ENCODE measurements at places on chromosomes 3 and 15.

DNA sequence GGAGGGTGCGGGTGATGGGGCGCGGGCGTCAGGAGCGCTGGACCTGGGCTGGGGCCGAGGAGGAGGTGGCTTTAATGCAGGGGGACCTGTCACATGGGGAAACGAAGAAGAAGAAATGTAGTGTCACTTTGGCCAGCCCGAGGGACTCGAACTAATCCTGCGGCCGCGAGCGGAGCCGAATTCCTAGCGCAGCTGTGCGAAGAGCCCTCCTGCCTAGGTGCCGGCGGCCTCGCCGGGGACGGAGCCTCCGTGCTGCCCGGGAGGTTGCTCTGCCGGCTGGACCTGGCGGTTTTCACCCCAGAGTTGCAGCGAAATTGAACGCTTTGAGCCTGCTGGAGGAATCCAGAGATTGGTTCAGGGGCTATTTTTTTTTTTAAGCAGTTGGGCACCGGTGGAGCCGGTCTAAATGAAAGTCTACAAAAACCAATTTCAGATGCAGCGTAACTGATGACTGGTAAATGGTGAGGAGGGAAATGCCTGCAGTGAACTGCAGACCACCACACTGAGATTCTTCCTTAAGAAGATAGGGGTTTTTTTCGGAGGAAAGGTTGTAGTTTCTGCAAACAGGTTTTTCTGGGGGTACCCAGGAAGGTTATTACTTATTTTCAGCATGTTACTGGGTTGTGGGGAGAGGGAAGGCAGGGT lies 662 bp downstream of the TMEM108 start:
- no peak overlapping the region for H3K4me3 ChIP-seq
- peaks cover 35% of the 10 kb centered on the region for H3K27me3 ChIP-seq
- no peak for DNase-seq
- H3K36me3 ChIP-seq, result no peaks in the 10 kb centered on the region

DNA sequence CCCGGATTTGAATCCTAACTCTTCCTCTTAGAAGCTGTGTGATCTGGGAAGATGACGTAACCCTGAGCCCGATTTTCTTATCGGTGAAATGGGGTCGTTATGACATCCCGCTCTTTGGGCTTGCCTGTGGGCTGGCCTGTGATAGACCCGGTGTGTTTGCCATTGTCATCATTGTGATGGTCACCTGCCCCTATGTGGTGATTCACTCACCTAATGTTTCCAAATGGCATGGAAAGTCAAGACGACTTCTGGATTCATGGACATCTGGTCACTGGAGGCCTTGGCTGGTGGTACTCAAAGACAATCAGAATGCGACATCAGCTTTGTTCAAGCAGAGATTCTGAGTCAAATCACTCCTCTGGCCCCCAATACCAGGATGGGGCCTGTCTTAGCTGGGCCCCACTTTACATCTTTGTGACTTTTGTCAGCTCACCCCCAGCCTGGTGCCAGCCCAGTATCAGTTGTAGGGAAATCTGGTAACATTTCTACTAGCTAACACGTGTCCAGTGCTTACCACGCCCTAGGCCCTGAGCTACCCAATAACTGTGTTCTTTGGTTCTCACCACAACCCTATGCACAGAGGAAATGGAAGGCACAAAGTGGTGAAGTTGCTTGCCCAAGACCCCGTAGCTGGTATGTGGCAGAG lies 2.8 kb downstream of the TMEM43 start:
- H3K36me3 ChIP-seq, result peaks cover 50% of the 10 kb centered on the region
- peaks cover 3% of the 10 kb centered on the region for H3K27me3 ChIP-seq
- no peak for DNase-seq
- peak overlapping the region; percentile 100 for H3K4me3 ChIP-seq
- H3K4me1 ChIP-seq, result peaks cover 37% of the 10 kb centered on the region
- no peak overlapping the region for H3K27ac ChIP-seq

DNA sequence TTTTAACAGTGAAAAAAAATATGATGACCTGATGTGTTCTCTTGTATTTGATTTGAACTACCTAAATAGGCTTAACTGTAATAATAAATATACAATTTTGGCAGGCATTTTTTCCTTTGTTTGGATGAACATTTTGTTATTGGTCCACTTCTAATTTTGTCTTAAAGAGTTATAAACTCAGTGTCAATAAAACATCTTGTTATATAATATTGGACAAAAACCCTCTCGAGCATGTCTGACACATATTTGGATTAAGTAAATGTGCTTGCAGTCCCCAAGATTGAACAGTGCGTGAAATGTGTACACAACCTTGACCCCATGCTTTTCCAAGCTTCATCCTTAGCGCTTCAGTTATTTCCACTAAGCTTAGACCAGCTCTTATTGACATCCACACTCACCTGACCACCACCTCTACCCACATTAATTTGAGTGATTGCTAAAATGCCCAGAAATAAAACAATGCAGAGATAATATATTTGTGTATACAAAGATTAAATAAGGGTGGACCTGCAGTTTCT lies 131.7 kb upstream of the ZBED2 start:
- H3K4me1 ChIP-seq, result peaks cover 54% of the 10 kb centered on the region
- H3K27ac ChIP-seq, result no peak overlapping the region
- no peak for DNase-seq
- H3K27me3 ChIP-seq, result no peaks in the 10 kb centered on the region
- H3K4me3 ChIP-seq, result no peak overlapping the region

DNA sequence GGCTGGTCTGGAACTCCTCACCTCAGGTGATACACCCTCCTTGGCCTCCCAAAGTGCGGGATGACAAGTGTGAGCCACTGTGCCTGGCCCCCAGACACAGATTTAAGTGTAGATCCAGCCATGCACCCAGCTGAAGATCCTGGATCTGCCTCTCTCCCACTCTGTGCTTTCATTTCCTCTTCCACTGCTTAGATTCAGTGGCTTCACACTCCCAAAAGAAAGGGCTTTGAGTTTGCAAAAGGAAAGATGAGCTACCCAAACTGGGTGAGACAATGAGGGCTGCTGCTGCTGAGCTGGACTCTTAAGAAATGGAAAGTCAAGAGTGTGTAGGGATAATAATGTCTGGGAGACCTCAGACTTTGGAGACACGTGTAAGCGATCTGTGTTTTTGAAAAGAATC lies 45.5 kb downstream of the ISG20 start:
- H3K27me3 ChIP-seq, result peaks cover 19% of the 10 kb centered on the region
- H3K4me3 ChIP-seq, result no peak overlapping the region
- DNase-seq, result no peak
- peaks cover 1% of the 10 kb centered on the region for H3K36me3 ChIP-seq

GRCh38 chr3:134008630-134009156 lies 21.0 kb downstream of the SLCO2A1 start:
- H3K4me3 ChIP-seq, result no peak overlapping the region
- H3K27ac ChIP-seq, result peak overlapping the region; percentile 63
- H3K4me1 ChIP-seq, result peaks cover 28% of the 10 kb centered on the region
- no peaks in the 10 kb centered on the region for H3K36me3 ChIP-seq

GRCh38 chr3:116270056-116270455 lies 175.2 kb downstream of the LSAMP start:
- no peak for DNase-seq
- H3K4me1 ChIP-seq, result no peaks in the 10 kb centered on the region
- no peaks in the 10 kb centered on the region for H3K36me3 ChIP-seq
- no peaks in the 10 kb centered on the region for H3K27me3 ChIP-seq
- H3K27ac ChIP-seq, result no peak overlapping the region

DNA sequence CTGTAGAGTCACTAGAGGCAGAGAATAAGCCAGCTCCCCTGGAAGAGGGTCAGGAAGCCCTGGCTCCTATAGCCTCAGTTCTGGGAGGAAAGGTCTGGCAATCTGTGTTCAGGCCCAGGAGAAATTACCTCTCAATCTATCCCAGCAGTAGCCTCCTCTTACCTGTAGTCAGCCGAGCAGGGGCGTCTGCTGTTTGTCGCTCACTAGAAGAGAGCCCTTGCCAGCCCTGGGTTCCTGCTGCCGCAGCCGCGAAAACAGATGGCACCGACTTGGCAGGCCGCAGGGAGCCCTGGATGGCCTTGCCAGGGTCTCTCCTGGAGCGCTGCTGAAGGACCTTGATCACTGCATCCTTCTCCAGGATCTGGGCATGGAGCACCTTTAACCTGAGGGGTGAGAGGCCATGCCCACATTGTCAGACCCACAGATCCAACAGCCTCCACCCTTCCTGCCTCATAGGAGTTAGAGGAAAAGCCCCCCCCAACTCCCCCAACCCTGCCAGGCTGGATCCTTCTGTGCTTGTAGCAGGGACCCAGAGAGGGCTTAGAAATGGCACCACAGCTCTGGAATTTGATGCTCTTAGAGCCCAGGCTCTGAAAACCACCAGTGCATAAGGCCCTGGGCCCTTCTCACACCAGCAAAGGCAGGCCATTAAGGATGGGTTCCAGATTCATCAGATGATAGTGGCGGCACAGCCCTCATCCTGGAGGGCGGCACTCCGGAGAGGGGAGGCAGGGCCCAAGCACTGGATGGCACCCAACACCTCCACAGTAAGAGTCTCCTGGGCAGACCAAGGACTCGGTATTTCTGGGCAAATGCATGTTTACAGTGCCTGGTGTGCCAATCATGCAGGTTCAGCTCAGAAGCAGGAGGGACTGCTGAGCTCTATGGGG lies 14.9 kb downstream of the AMOTL2 start:
- H3K27ac ChIP-seq, result peak overlapping the region; percentile 96
- H3K27me3 ChIP-seq, result peaks cover 85% of the 10 kb centered on the region
- H3K4me3 ChIP-seq, result peak overlapping the region; percentile 77
- peaks cover 93% of the 10 kb centered on the region for H3K4me1 ChIP-seq
- DNase-seq, result peak; percentile 15
- H3K36me3 ChIP-seq, result peaks cover 73% of the 10 kb centered on the region

GRCh38 chr3:126291537-126291936 lies 65.7 kb downstream of the KLF15 start:
- H3K4me1 ChIP-seq, result peaks cover 44% of the 10 kb centered on the region
- H3K27me3 ChIP-seq, result peaks cover 14% of the 10 kb centered on the region

- no peaks in the 10 kb centered on the region for H3K36me3 ChIP-seq
- H3K4me3 ChIP-seq, result no peak overlapping the region
- no peak overlapping the region for H3K27ac ChIP-seq
- DNase-seq, result no peak
Measured at GRCh38 chr3:115464036-115464435, 159.3 kb upstream of the GAP43 start.

- no peak for DNase-seq
- no peaks in the 10 kb centered on the region for H3K36me3 ChIP-seq
Measured at GRCh38 chr3:36926292-36926897, 18.5 kb downstream of the TRANK1 start.

DNA sequence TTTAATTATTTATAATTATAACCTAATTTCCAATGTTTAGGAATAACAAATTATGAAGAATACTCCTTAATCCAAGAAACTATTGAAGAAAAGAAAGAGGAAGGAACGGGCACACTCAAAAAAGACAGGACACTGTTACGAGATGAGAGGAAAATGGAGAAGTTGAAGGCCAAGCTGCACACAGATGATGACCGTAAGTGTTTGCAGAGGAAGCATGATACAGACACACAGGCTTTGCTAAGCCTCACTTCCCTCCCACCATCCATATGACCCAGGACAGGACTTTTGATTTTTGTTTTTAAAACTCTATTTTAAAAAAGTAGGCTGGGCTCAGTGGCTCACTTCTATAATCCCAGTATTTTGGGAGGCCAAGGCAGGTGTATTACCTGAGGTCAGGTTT lies 389.4 kb upstream of the TPM1 start:
- DNase-seq, result no peak
- peaks cover 17% of the 10 kb centered on the region for H3K4me1 ChIP-seq
- H3K4me3 ChIP-seq, result no peak overlapping the region
- peaks cover 2% of the 10 kb centered on the region for H3K27me3 ChIP-seq

GRCh38 chr3:33047842-33048834 lies 48.8 kb downstream of the GLB1 start:
- no peaks in the 10 kb centered on the region for H3K27me3 ChIP-seq
- no peak overlapping the region for H3K4me3 ChIP-seq
- DNase-seq, result no peak
- H3K27ac ChIP-seq, result no peak overlapping the region
- H3K36me3 ChIP-seq, result peaks cover 33% of the 10 kb centered on the region

DNA sequence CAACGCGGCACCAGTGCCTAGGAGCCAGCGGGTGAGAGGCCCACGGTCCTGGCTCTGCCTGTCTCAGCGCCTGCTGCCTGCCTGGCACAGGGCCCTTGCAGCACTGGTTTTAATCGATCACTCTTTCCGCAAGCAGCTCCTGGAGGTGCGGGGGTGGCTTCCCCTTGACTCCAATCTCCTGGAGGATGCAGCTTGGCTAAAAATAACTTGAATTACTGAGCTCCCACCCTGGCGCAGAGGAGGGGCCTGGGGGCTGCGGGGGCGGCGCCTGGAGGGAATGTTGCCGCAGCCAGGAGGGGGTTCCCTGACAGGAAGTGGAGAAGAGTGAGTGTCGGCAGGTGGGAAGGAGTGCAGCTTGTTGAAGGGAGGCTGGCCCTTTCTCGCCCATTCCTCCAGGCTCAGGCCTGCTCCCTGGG lies 9.9 kb upstream of the RPL29 start:
- H3K36me3 ChIP-seq, result no peaks in the 10 kb centered on the region
- H3K27ac ChIP-seq, result peak overlapping the region; percentile 58
- no peak for DNase-seq

- H3K27ac ChIP-seq, result peak overlapping the region; percentile 39
- DNase-seq, result no peak
- peaks cover 11% of the 10 kb centered on the region for H3K36me3 ChIP-seq
- peaks cover 2% of the 10 kb centered on the region for H3K27me3 ChIP-seq
- no peak overlapping the region for H3K4me3 ChIP-seq
Measured at GRCh38 chr15:75542386-75542797, 36.7 kb downstream of the PTPN9 start.

- peaks cover 33% of the 10 kb centered on the region for H3K36me3 ChIP-seq
- no peaks in the 10 kb centered on the region for H3K27me3 ChIP-seq
- peak; percentile 23 for DNase-seq
- no peak overlapping the region for H3K4me3 ChIP-seq
- no peak overlapping the region for H3K27ac ChIP-seq
Measured at GRCh38 chr3:183937601-183938286, 53.1 kb upstream of the PARL start.

DNA sequence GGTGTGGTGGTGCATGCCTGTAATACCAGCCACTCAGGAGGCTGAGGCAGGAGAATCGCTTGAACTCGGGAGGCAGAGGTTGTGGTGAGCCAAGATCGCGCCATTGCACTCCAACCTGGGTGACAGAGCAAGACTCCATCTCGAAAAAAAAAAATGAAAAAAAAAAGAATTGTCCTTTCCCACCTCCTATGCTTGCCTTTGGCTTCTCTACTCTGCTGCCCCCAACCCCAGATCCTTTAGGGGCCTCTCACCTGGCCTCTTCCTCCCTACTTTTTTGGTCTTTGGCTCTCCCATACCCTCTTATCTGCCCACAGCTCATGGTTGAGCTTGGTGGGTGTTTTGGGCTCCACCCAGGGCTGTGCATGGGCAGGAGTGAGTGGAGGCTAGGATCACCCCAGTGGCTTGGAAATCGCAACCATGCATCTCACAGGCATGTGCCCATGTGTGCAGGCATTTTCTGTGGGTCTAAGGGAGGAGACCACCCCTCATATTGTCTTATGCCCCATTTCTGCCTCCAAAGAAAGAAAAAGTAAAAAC lies 2.1 kb upstream of the SHISA5 start:
- no peaks in the 10 kb centered on the region for H3K36me3 ChIP-seq
- no peak overlapping the region for H3K4me3 ChIP-seq
- H3K4me1 ChIP-seq, result peaks cover 43% of the 10 kb centered on the region
- no peak overlapping the region for H3K27ac ChIP-seq

GRCh38 chr3:169939751-169940150 lies 26.9 kb upstream of the SEC62 start:
- H3K4me1 ChIP-seq, result no peaks in the 10 kb centered on the region
- H3K36me3 ChIP-seq, result no peaks in the 10 kb centered on the region
- DNase-seq, result no peak
- H3K27ac ChIP-seq, result no peak overlapping the region
- peaks cover 13% of the 10 kb centered on the region for H3K27me3 ChIP-seq
- H3K4me3 ChIP-seq, result no peak overlapping the region

GRCh38 chr15:90083954-90084607 lies 18.2 kb downstream of the IDH2 start:
- DNase-seq, result no peak
- 0 out of 2 replicates have a peak, but pooled peaks cover 4% of the 10 kb centered on the region for H3K36me3 ChIP-seq
- H3K27ac ChIP-seq, result no peak overlapping the region
- H3K4me1 ChIP-seq, result 0 out of 2 replicates have a peak, but pooled peaks cover 4% of the 10 kb centered on the region
- no peak overlapping the region for H3K4me3 ChIP-seq

All from HFFc6 (cell line).